ENCODE measurements at places on chromosomes 16 and 17.

DNA sequence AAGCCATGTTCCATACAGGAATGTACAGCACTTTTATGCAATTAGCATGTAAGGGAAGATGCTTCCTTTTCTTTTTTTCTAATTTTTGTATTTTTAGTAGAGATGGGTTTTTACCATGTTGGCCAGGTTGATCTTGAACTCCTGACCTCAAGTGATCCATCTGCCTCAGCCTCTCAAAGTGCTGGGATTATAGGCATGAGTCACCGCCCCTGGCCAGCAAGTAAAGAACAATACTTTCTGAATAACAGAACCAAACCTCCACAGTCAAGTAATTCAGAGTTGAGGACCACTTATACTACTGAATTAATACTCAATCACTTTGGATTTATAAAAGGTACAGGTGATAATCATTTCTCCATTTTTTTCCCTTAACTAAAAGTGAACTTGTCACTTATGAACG is 13.0 kb downstream of the C16orf87 start:
- DNase-seq, result no peak

GRCh38 chr17:66417300-66417719 is 114.9 kb downstream of the PRKCA start:
- no peak for DNase-seq

DNA sequence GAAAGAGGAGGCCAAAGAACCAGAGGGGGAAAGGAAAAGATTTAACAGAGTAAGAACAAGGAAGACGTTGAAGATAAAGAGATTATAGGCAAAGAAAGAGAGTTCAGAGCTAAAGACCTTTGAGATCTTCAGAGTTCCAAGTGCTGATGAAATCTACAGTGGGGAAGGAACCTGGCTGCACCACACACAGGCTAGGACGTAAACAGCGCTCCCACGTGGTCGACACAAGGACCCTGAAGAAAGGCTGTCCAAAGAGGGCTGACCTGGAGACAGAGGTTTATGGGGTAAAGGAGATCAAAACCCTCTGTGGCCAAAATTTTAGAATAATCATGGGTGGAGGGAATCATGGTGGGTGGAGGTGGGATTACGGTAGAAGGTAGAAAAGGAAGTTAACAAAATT is 121.6 kb downstream of the PMP22 start:
- DNase-seq, result no peak

DNA sequence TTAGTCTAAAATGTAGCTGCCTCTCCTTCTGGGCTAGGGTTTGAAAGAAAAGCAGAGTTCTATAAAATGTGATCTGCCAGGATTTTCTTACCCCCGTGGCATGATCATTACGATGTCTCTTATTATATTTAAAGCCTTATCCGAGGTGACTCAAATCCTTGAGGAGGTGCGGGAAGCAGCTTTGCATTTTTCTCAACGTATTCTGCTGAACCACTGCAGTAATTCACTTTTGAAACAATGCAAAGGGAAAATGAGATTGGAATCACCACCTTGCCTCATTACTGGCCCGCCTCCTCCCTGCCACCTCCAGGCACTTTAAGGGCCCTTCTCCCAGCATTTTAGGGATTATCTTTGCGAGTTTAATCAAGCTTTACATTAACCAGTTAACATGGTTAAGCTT is 9.7 kb upstream of the NOG start:
- no peak for DNase-seq

- DNase-seq, result no peak
Measured at GRCh38 chr16:78720416-78720815, 621.0 kb downstream of the WWOX start.

All from activated T-helper 1 cell treated with anti-CD3 and anti-CD28 coated beads, Interleukin-2, amount 50 U/mL, for 16 hours (primary cell).